Activated T-cell treated with anti-CD3 and anti-CD28 coated beads, Interleukin-2, amount 50 U/mL, for 72 hours (primary cell): ENCODE measurements at places on chromosomes 3 and 15. TPM values are rescaled to one million over a fixed set of nuclear protein-coding genes. Genes with fewer than 3 reads are reported as not detected.

- no peak for DNase-seq
These were observed 501.4 kb downstream of the PYDC2 start for GRCh38 chr3:191962324-191962723.

SAMD7 gene
- not detected for total RNA-seq

DUOXA2 gene
- total RNA-seq, result not detected

GRCh38 chr3:42830437-42831320 lies 21.4 kb downstream of the ACKR2 start:
- no peak for DNase-seq

ADIPOQ gene
- not detected for total RNA-seq

GRCh38 chr3:46888705-46889104 lies 11.2 kb downstream of the PTH1R start:
- no peak for DNase-seq

DNA sequence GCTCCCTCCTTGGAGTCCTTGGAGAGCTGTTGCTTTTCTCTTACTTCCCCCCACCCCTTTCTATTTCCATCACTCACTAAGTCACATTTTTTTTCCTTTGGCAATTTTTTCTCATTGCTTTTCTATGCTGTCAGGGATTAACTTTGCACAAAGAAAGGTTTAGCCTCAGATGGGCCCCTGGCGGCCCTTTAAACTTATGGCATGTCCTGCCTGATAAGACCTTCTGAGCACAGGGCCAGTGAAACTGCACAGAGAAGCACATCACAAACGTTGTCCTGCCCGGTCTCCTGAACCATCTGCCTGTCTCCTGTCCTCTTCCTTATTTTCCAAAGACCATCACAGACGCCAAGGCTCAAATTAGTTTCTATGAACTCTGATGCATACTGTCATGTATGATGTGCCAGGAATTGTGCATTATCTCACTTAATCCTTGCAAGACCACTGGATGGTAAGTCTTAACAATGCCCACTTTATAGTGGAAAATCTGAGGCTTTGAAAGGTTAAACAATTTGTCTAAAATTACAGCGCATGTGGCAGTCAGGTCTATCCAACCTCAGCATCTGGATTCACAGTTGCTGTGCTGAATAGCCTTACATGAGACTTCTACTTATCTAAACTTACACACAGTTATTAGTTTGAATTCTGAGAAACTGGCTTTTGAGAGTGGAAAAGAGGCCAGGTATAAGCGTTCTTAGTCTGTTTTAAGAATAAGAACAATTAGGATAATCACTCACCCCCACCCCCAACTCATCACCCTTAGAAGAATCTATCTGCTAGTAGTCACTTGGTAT lies 648.1 kb downstream of the NTRK3 start:
- no peak for DNase-seq

DNA sequence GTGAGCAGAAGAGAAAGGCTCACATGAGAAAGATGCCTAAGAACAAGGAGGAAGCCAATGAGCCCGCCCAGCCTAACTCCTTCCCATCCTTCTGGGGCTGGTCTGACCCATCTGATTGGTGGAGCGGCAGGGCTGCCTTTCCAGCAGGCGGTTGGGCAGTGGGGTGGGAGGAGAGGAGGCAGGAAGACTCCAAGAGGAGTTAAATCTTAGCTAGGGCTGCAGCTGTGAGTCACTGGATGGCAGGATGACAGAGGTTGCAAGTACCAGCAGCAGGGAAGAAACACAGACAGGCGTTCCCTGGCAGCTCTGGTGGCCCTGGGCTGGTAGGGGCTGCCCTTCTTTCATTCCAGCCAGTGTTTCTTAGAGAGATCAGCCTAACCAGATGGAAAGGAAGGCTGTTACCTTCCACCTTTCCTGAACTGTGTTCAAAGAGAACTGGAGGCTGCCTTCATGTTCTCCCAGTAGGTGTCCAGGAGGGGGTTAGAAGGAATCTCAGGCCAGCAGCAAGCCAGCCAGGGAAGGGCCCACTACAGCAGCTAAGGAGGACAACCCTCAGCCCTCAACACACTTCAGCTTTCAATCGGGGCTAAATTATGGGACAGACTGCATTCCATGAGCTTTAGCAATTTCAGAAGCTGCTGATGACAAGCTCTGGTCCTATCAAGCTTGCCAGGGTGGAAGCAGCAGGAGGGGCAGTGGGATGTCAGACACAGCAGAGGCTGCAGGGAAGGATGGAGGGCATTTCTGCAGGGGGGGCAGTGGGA lies 50.3 kb downstream of the CHSY1 start:
- DNase-seq, result peak; percentile 45

- no peak for DNase-seq
These were observed 225.6 kb upstream of the LMCD1 start for GRCh38 chr3:8276056-8276455.

- DNase-seq, result peak; percentile 76
These were observed 439.9 kb upstream of the RBMS3 start for GRCh38 chr3:28840976-28841376.
